H1 (cell line): ENCODE measurements at places on chromosomes 7 and 10.

- no peak for DNase-seq
- H3K4me1 ChIP-seq: no peaks in the 10 kb centered on the region
- H3K27ac ChIP-seq: no peak overlapping the region
- no peaks in the 10 kb centered on the region for H3K27me3 ChIP-seq
- H3K36me3 ChIP-seq: no peaks in the 10 kb centered on the region
Observed at GRCh38 chr7:27784399-27785053, 44.6 kb downstream of the TAX1BP1 start.

GRCh38 chr7:16460789-16461493, 4.6 kb downstream of the SOSTDC1 start:
- H3K4me1 ChIP-seq: peaks cover 20% of the 10 kb centered on the region
- H3K27me3 ChIP-seq: no peaks in the 10 kb centered on the region
- no peak overlapping the region for H3K27ac ChIP-seq
- no peaks in the 10 kb centered on the region for H3K36me3 ChIP-seq
- H3K4me3 ChIP-seq: no peak overlapping the region
- DNase-seq: no peak

DNA sequence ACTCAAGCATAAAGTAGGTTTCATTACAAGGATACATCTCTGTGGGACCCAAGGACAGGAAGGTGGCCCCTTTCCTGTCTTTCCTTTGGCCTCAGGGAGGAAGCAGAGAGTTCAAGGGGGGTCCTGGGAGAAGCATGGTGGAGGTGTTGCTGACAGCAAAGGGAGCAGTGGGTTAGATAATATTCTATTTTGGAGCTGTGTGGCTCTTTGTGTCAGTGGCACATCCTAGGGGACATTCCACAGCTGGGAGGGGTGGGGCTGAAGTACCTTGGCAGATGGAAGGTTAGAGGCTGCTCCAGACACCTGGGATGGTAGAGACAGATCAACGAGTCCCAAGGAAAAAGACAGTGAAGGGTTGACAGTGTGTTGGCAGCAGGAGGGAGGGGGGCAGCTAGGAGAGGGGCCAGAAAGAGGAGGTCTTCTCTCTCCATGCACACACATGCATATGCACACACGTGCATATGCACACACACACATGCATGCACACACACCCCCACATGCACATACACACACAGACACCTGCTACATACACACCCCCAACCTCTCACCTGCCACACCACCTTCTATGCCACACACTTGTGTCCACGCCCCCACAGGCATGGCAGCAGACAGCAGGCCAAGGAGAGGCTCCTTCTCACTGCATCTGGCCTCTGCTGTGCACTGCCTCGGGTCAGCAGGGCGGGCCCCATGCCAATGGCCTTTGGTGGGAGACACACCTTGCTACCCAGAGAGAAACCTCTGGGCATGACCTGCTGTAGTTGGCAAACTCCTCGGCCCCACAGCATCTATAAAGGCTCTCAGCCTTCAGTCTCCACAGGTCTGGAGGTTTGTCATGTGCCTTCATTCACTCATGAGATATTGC, 5.6 kb upstream of the POLD2 start:
- no peaks in the 10 kb centered on the region for H3K27me3 ChIP-seq
- no peak overlapping the region for H3K27ac ChIP-seq
- H3K36me3 ChIP-seq: no peaks in the 10 kb centered on the region
- H3K4me1 ChIP-seq: peaks cover 12% of the 10 kb centered on the region; the same call in 1 of the 2 replicates

DNA sequence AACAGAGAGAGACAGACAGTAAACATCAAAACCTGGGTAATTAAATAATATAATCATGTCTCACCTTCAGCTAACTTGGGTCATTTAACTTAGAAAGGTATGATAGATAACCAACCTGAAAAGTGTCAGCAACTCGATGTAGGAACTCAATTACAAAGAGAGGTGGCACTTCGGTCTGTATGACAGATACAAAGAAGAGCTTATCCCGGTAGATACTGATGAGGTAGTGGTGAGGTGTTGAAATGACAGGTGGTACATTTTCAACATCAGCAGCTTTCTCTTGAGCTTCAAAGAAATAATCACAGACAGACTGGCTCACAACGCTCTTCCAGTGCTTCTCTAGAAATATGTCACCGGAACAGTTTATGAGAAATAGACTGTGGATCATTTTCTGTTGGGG, 12.6 kb downstream of the AP3M1 start:
- no peaks in the 10 kb centered on the region for H3K27me3 ChIP-seq
- no peak overlapping the region for H3K4me3 ChIP-seq

DNA sequence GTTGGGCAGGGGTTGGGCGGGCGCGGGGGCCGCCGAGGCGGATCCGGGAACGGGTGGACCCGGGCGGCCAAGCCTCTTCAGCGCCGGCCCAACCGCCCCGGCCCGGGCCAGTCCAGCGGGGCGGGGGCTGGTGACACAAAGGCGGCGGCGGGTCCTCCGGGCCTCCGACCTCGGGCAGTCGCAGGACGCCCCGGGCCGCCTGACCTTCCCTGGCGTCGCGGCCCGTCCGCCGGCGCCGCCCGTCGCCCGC, 54.2 kb downstream of the METTL2B start:
- H3K36me3 ChIP-seq: no peaks in the 10 kb centered on the region; the same call in none of the 2 replicates
- DNase-seq: no peak

DNA sequence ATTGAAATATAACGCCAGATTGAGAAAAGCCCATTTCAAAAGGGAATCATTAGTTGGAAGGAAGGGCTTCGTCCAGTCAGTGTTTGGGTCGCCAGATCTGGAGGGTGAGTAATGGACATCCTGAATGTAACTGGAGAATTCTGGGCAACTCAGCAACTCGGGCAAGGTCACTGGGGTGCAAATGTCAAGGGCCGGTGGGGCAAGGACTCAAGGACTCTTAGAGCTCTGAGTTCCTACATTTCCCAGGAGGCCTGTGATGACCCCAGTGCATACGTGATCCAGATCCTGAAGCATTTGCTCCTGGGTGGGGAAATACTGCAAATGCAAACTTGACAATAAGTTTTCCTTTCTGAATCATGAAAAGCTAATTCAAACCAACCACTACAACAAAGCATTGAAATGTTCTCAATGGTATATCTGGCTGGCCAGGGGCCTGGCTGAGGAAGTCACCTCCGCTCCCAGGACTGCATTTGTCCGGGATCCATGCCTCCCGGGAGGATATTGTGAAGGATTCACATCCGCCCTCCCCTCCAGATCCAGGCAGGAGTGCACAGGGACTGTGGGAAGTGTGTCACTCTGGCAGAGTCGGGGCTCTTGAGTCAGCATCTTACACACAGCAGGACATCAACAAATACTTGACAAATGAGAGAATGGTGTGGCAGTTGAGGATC, 164.0 kb downstream of the FANK1 start:
- H3K4me1 ChIP-seq: no peaks in the 10 kb centered on the region; the same call in 1 of the 2 replicates
- no peak overlapping the region for H3K4me3 ChIP-seq
- no peak overlapping the region for H3K27ac ChIP-seq
- no peak for DNase-seq
- no peaks in the 10 kb centered on the region for H3K36me3 ChIP-seq

DNA sequence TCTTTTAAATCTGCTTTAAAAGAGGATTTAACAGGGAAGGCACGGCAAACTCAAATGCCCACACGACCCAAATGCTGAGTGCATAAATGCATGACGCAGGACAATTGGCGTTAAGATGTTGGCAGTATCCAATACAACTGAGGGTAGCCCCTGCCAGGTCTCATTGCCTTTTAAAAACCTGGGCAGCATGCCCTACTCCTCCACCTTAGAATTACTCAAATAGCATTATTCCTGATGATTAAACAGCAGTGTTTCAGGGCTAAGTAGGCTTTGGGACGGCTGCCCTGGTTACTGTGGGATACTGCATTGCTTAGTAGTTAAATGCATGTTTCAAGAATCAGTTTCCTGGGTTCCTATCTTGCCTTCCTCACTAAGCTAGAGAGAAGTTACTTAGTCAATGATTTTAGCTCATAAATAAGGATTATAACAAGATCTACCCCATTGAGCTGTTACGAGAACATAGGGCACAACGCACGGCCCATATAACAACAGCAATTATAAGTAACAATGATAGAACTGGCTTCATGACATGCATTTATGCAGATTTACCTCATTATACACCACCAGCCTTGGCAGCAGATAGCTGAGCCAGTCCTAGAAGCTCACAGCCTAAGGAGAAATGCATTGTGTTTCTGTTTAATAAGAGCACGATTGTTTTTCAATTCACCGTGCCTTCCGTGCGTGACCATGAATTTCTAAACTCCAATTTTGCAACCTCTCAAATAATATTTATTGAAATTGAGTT, 7.9 kb downstream of the TUBAL3 start:
- no peaks in the 10 kb centered on the region for H3K27me3 ChIP-seq
- H3K27ac ChIP-seq: no peak overlapping the region
- H3K36me3 ChIP-seq: no peaks in the 10 kb centered on the region
- no peaks in the 10 kb centered on the region for H3K4me1 ChIP-seq
- H3K4me3 ChIP-seq: no peak overlapping the region
